Fibroblast of pulmonary artery (primary cell): ENCODE measurements at places on chromosomes 11 and 22.
A peak's percentile ranks its signal among the peaks of the same experiment; 100 is the strongest.

DNA sequence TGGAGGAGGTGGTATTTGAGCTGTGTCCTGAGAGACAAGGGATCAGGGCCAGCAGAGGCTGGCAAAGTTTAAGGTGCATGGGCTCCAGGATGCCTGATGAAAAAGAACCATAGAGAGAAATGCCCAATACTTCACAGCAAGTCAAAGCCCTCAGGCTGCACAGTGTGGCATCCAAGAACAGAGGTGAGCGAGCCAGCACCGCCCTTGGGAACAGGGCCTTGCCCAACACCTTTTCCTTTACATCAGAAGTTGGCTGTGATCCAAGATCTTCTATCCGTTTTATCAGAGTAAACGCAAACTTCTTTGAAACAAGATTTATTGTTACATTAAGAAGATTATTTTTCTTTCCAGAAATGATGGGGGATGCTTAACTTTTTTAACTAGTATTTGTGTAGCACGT lies 1.4 kb downstream of the B3GNT6 start:
- DNase-seq = no peak

GRCh38 chr11:74320538-74320937 lies 9.1 kb upstream of the P4HA3 start:
- DNase-seq = no peak

- DNase-seq = no peak
These were observed 48.1 kb downstream of the SHANK2 start for GRCh38 chr11:71204294-71204693.

GRCh38 chr11:60396382-60396781 lies at the start of gene MS4A14:
MS4A14 (plus strand) TSS chr11:60396459; CDS start chr11:60396579, 120 bp downstream.
- no peak for DNase-seq

- DNase-seq = no peak
These were observed 48.0 kb upstream of the C11orf87 start for GRCh38 chr11:109374032-109374431.

- DNase-seq = peak; percentile 70
These were observed 71.7 kb upstream of the EED start for GRCh38 chr11:86172894-86173293.

DNA sequence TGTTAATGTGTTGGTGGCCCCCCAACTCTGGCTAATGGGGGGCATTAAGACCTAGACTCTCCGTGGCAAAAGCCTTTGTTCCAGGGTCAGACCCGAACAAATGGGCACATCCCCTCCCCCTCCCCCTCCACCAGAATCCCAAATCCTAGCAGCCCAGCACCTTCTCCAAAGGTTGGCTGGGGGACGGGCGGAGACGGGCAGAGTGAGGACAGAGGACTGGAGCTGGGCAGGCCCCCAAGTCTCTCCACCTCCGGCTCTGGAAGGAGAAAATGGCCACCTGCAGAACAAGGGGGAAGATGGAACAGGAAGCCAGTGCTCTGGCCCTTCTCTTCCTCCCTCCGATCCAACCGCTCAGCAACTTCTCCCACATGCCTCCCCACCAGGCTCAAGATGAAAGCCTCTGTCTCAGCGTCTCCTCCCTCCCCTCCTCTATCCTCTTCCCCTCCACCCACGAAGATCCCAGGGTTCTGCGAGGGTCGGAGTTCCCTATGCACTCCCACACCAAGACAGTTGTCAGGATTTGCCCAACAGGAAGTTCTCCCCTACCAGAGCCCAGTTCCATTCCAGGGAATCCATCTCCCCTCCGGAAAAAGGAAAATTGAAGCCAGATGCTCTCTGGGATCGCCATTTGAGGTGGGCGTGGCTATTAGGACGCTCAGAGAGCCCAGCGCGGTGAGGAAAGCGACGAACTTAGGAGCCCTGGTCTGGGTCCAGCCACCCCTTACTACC lies 20.1 kb downstream of the ADA2 start:
- DNase-seq = peak; percentile 64

- DNase-seq = peak; percentile 41
These were observed 10.7 kb upstream of the FAM83F start for GRCh38 chr22:39984006-39984405.

GRCh38 chr11:56846631-56847576 lies 98.4 kb upstream of the OR9G4 start:
- peak; percentile 24 for DNase-seq

DNA sequence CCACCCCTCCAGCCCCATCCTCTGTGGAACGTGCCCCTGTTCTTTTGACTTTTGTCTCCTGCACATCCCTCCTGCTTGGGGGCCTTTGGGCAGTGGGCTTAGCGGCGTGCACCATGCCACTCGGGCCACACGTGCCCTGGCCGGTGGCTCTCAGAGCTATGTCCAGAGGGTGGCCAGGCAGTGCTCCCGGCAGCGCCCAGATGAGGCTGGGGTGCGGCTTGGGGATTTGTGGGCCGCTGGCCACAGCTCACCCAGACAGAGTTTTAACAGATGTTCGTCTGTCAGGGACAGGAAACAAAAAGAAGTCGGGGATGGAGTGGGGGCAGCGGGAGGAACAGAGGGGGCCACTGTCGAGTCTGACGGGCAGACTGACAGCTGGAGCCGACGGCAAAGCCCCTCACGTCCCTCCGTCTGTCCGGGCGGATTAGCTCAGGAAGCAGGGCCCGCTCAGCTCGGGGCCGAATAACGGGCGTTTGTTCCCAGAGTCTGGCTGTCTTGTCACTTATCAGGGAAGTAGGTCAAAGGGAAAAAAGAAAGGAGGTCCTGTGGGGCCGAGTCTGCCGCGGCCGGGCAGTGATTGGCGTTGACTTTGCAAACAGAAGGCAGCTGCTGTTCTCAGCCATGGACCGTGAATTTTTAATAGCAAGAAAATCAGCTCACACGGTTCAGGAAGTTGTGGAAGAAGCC lies 61.6 kb downstream of the LRP5 start:
- peak; percentile 48 for DNase-seq

GRCh38 chr11:124886978-124887666 lies 10.5 kb downstream of the ROBO4 start:
- DNase-seq = no peak

DNA sequence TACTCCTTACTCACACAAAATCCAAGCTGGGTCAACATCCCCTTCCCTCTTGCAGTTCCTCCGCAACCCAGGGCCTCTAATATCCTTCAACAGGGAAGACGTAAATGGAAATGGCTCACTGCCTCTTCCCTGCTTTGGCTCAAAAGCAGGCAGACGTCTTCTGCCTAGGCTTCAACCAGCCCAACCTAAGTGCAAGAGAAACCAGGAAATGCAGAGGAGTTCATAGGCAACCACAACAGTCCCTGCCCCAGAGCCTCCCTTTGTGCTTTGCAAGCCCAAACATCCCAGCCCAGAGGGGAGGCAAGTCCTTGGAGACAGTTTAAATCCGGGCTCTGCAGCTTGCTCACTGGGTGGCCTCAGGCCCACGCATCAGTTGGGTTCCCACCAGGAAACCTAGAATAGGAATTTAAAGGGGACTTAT lies 33.3 kb downstream of the CD6 start:
- DNase-seq = peak; percentile 31

- DNase-seq = no peak
These were observed 69.1 kb downstream of the SMCO4 start for GRCh38 chr11:93474123-93474522.

- DNase-seq = no peak
These were observed 1.8 kb downstream of the GALR3 start for GRCh38 chr22:37824674-37825641.

- no peak for DNase-seq
These were observed 2.7 kb upstream of the PIM3 start for GRCh38 chr22:49957826-49958365.

- no peak for DNase-seq
These were observed 78.8 kb downstream of the TSPAN18 start for GRCh38 chr11:44805596-44805995.

DNA sequence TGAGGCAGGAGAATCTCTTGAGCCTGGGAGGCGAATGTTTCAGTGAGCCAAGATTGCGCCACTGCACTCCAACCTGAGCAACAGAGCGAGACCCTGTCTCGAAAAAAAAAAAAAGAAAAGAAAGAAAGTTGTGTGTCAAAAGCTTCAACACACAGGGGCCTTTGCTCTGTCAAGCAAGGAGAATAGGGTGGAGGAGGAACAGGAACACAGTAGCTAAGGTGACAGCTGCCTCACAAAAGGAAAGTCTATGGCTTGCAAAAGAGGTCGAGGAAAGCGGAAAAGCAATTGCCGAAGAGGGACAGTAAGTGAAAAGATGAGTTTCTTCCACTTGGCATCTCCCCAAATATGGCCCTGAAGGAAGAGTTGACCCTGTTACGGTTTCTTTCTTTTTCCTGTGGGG lies 26.5 kb upstream of the TMA7B start:
- DNase-seq = no peak

DNA sequence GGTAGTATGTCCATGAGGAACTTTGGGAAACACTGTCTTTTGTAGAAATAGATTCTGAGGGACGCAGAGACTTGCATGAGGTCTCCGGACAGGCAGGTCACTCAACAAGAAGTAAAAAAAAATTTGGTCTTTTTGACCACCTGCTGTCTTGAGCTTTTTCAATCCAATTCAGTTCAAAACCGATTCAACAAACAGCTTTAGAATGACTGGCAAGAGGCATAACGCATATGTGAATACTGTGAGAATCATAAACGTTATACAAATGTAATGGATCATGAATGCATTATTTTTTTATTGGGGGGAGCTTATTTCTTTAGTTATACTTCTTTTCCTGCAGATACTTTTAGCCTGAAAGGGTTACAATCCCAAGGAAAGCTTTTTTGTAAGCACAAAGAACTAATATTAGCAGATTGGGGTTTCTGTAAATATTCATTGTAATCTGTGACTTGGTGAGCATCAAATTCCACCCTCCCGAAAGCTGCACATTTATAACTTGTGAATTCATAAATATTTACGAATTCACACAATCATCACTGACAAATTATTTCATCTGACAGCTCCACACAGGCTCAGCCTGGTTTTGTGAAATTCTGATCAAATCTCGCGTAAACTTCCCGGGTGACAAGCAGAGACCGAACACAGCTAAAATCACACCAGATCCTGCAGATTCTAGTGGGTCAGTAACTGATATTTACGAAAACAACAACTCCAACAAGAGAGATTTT lies 507.7 kb downstream of the MN1 start:
- DNase-seq = no peak

GRCh38 chr22:38201711-38202436 lies at the start of gene MAFF:
MAFF (plus strand) TSS chr22:38201994; CDS start chr22:38213854, 11,860 bp downstream.
- peak; percentile 98 for DNase-seq

- DNase-seq = no peak
These were observed at the start of gene LRRC10B for GRCh38 chr11:61507962-61508861. LRRC10B (plus strand) TSS chr11:61508749; CDS start chr11:61508999, 250 bp downstream.
